Stimulated activated CD4-positive, alpha-beta T cell treated with anti-CD3 and anti-CD28 coated beads, Interleukin-1b, Interleukin-23, amount 100 ng/mL, for 24 hours (primary cell): ENCODE measurements at places on chromosomes 7 and 10.

- no peak for DNase-seq
Measured at GRCh38 chr7:36878288-36878687, 154.0 kb upstream of the AOAH start.

- no peak for DNase-seq
Measured at GRCh38 chr10:129809431-129809830, 154.6 kb downstream of the EBF3 start.

DNA sequence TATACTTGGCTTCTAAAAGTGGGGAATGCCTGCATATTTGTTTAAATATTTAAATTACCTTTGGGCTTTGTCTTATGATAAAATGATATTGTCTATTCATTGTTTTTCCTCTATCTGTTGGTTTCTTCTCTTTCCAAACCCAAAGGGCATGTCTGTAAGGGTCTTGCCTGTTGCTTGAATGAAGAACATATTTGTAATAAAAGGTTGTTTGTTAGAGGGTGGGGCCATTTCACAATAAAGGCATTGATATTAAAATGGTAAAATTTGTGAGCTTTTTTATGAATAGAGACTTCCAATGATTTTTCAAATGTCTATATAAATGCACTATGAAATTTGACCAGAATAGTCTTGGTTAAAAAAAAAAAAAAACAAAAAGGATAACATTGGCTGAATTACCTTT lies 105.2 kb downstream of the DKK1 start:
- DNase-seq = no peak

GRCh38 chr7:8260871-8261694 lies 884 bp downstream of the ICA1 start:
- DNase-seq = no peak

- DNase-seq = no peak
Measured at GRCh38 chr10:131961777-131962662, 19.7 kb downstream of the BNIP3 start.

DNA sequence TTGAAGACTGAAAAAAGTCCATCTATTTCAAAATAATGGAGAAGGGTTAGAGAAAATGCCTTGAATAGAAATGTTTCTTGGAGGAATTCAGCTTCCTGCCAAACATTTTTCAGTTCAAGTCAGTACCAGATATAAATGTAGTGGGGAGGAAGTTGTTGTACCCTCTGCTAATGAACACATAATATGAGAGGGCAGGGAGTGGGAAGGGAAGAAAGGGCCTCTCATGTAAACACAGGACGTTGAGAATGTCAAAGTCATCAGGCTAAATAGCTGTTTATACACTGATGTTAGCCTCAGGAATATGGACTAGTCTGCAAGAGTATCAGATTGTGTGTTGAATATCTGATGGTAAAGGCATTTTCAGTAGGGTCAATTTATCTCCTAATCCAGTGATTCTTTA lies 37.0 kb downstream of the GPR37 start:
- no peak for DNase-seq

GRCh38 chr10:97023401-97024167 lies 162.2 kb downstream of the SLIT1 start:
- DNase-seq = no peak

DNA sequence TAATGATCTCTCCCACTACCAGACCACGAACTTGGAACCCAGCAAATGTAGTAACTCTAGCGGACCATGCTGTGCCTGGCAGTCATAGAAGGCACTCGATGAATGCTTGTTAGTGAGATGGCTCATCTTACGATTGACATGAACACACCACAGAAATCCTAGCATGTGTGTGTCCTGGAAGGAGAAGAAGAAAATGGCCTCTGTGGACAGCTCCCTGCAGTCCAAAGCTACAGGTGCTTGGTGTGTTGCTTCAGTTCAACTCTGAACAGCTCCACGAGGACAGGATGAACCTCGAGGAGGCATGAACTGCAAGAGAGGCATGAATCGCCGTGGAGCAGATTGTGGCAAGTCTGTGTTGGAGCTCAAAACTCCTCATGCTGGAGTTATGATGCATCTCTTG lies 93.5 kb downstream of the KLF6 start:
- DNase-seq = no peak

DNA sequence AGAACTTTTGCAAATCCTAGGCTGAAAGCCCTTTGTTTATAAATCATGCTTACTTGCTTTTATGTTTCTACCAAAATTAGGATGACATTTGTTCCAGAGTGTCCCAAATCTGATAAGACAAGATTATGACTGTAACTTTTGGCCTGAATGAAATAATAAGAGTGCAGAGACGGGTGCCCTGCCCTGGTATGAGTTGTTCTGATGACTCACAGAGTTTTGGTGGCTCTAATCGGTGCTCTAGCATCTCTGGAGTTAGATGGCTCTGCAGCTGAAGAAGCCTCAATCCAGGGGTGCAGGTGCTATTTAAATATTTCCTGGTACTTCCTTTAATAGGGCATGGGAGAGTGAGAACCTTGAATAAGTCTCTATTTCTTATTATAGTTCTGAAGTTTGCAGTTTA lies 102.2 kb upstream of the ELMO1 start:
- DNase-seq = no peak

- DNase-seq = no peak
Measured at GRCh38 chr7:134963036-134963435, 23.3 kb upstream of the AGBL3 start.

GRCh38 chr7:31043051-31043471 lies 9.0 kb upstream of the ADCYAP1R1 start:
- no peak for DNase-seq

GRCh38 chr7:143924851-143925250 lies 10.2 kb upstream of the OR2F2 start:
- no peak for DNase-seq

- no peak for DNase-seq
Measured at GRCh38 chr7:144822223-144822622, 13.6 kb downstream of the TPK1 start.

DNA sequence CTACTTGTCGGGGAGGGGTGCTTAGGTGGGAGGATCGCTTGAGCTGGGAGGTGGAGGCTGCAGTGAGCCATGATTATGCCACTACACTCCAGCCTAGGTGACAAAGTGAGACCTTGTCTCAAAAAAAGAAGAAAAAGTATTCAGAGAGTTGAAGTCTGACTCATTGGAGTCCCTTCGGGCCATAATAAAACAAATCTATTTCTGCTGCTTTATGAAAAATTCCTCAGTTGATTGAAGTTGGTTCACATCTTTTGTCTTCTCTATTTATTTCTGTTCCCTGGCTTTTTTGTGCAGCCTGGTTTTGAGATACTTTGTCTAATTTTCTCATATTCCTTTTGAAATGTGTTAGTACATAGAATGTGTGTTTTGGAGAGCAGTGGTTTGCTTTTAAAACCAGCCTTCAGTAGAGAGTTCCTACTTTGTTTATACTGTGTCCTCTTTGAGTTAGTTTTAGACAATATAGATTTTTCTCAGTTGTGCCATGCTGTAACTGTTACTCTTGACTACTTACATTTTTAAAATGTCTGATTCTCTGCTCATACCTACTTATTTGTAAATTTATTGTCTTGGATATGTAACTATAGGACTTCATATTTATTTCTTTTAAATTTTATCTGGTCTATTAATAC lies 36.7 kb downstream of the LUC7L2 start:
- DNase-seq = no peak

DNA sequence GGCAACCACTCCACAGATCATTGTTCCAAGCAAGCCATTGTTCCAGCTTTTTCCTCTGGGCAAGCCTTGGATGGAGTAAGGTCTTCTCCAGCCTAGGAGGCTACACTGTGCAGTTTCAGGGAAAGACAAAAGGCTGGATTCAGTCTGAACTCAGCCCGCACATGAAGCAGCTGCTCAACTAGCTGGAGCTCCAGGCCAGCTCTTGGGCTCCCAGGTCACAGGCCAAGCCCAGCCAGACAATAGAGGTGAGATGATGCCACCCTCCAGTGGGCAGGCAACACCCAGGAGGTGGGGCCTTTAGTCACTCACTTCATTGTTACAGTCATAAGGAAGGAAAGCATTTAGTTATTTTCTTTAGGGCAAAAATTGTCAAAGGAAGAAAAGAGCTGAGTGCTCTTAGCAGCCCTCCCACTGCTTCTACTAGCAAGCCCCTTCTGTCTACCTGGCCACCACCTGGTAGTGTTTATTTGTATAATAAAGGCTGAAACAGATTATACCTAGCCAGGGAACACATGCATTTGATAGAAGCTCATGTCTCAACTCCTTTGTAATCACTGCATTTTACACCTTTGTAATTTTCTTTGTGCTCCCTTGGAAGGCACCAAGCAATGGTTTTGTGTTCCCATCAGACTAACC lies 253.4 kb downstream of the WDR11 start:
- DNase-seq = no peak

DNA sequence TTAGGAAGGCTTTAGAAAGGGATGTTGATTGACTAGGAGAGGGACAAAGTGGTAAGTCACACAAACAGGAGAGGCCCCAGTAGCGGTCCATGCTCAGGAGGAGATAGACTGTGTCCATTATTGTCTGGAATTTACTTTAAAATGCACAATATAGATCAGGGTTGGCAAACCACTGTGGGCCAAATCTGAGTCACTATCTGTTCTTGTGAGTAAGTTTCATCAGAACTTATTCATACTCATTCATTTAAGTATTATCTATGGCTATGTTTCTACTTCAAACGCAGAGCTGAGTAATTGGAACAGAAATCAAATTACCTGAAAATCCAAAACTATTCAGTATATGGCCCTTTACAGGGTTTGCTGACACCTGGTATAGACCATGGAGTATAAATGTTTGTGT lies 166.5 kb downstream of the COL28A1 start:
- DNase-seq = no peak

DNA sequence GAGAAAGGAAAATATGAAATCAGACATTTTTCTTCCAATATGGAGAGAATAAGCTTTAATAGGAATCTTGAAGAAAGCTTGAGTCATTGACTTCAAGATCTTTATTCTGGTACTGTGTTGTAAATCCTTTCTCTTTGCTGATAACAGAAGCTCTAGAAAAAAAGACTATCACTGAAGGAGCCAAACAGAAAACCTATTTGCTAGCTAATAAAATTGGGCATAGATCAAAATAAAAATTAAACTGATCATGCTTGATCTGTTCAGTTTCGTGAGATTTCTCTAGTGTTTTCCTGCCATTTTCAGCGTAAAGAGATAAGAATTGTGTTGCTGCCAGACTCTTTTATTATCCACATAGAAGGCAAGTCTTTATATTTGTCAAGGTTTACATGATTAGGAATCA lies 1.5 kb upstream of the GHITM start:
- no peak for DNase-seq

DNA sequence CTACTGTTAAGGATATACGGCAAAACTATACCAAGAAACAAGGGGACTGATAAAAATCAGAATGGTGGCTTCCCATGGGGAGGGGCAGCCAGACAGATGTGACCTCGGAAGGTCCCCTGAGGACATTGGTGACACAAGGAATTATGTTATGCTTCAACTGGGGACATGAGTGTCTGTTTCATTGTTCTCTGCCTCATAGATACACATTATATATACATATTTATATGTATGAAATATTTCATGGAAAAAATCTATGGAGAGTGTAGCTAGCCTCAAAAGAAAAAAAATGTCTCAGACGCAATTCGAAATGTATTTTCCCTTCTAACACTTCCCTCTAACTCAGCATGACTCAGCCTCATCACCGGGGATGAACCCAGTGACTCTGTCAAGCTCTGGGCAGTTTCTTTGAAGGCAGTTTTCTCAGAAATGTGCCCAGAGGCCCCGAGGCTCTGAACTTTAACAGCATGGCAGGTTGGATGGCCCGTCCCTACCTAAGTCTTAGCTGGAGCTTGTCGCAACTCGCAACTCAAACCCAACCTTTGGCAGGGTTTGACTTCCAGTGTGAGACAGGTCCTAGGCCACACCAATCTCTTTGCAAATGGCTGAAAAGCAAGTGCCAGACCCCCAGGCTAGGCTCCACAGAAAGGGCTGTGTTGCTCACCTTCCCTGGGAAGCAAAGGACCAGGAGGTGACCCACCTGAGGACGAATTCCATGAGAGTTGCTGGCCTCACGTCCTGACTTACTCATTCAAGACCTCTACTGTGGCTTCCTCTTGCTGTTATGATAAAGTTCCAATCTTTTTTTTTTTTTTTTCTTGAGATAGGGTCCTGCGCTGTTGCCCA lies 86.9 kb downstream of the CARD11 start:
- peak; percentile 31 for DNase-seq

- DNase-seq = no peak
Measured at GRCh38 chr10:61992671-61993668, 91.5 kb downstream of the ARID5B start.

DNA sequence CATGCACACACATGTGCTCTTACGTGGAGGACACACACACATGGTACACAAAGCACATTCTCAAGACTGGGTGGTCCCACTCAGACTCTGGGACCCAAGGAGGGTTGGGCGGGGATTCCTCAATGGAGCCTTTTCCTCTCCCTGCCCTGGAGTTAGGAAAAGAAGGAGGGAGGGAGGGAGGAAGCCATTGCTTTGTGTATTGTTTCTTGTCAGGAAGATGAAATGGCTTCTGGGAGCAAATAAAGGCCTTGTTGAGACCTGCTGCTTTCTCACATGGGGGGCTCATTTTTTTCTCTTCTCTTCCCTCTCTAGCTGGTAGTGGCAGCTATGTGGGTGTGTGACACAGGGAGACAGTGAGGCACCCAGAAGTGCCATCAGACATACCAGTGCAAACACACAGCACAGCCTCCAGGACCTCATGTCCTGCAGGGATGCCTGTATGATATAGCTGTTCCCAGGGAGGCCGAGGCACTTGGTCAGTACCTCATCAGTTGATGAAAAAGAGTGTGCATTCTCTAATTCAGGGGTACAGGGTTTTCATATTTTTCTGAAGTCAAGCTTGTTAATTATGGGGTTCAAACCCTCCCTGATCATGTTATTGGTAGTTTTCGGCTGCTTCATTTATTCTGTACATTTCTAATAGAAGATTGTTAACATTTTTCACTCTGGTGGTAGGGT lies 5.7 kb downstream of the AQP1 start:
- no peak for DNase-seq

- no peak for DNase-seq
Measured at GRCh38 chr10:5488272-5489161, 10.9 kb downstream of the CALML5 start.

DNA sequence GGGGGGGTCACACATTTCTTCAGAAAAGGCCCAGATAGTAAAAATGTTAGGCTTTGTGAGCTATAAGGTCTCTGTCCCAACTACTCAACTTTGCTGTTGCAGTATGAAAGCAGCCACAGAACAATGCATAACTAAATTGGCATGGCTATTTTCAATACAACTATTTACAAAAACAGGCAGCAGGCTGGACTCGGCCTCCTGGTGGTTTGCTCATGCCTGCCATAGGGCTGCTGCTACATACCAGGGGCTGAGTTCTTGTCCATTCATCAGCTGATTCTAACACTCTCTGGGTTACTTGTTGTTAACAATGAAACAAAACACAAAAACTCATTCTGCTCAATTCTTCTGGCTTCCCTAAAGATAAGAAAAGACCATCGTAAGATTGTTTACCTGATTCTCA lies 109.4 kb upstream of the ADAM12 start:
- DNase-seq = no peak

GRCh38 chr10:53115660-53116059 lies 343.1 kb upstream of the MBL2 start:
- DNase-seq = no peak

GRCh38 chr10:16581202-16581601 lies 59.5 kb upstream of the C1QL3 start:
- no peak for DNase-seq
